Stimulated activated CD8-positive, alpha-beta memory T cell treated with anti-CD3 and anti-CD28 coated beads, Interleukin-7, amount 100 ng/mL, for 24 hours (primary cell): ENCODE measurements at places on chromosomes 2 and 18.

DNA sequence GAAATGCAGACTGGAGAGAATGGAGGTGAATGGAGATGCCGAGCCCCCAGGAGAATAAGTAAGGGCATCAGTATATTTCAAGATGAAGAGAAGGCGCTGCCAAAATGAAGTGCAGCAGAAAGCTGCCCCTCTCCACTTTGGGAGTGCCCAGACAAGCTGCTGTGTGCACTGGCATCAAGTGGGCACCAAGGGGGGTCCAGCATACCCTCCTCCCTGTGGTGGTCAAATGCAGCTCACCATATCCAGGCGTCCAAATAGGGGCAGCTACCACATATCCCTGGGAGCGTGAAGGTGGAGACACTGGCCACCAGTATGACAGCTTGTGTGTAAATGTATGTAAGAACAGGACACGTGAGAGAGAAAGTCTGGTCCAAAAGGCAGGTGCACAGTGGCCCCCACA lies 236.6 kb downstream of the KLHL29 start:
- DNase-seq = no peak

GRCh38 chr2:61233581-61233980 lies 71.6 kb downstream of the C2orf74 start:
- no peak for DNase-seq

DNA sequence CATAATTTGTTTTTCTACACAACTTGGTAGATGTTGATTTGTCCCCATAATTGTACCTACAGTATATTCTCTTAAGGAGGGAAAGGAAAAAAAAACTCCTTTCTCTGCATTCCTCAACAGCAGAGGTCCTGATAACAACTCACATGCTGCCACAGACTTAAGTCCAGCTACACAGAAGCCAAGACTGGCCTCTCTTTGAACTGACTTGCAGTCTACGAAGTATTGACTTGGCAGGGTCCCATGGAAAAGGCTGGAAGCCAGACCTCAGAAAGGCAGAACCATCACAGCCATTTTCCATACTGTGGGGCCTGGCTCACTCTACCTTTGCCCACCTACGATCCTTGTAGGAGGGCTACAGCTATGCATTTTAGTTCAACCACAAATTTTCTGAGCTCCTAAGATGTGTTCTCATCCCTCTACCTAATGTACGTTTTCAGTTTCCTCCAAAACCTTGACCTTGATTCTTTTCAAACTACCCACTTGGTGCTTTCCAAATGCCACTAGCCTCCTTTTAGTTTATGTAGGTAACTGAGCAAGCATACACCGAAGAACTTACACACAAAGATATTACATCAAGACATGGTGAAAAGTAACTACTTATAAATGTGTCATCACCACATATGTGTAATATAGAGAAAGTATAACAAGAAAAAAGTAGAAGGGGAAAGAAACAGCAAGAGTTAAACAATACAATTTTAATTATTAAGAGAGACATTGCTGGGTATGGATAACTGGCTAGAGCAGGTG lies 12.2 kb downstream of the LONRF2 start:
- no peak for DNase-seq

- DNase-seq = no peak
These were observed 10.6 kb downstream of the CFLAR start for GRCh38 chr2:201126308-201127151.

DNA sequence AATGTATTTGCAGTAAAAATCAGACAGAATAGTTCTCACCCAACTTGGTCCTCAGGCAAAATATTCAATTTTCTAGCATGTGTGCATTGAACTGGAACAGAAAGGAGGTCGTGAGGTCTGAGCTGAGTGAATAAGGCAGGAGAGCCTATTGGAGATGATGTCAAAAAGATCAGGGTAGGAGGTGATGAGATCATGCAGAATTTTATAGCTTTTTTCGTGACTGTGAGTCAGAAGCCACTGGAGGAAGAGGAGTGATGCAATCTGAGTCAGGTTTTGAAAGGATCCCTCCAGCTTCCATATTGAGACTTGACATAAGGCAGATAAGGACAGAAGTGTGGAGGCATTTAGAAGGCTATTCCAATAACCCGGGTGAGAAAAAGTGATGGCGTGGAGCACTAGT lies 299.5 kb upstream of the SOX11 start:
- no peak for DNase-seq

GRCh38 chr18:63249771-63250170 lies 69.8 kb downstream of the BCL2 start:
- DNase-seq = no peak

DNA sequence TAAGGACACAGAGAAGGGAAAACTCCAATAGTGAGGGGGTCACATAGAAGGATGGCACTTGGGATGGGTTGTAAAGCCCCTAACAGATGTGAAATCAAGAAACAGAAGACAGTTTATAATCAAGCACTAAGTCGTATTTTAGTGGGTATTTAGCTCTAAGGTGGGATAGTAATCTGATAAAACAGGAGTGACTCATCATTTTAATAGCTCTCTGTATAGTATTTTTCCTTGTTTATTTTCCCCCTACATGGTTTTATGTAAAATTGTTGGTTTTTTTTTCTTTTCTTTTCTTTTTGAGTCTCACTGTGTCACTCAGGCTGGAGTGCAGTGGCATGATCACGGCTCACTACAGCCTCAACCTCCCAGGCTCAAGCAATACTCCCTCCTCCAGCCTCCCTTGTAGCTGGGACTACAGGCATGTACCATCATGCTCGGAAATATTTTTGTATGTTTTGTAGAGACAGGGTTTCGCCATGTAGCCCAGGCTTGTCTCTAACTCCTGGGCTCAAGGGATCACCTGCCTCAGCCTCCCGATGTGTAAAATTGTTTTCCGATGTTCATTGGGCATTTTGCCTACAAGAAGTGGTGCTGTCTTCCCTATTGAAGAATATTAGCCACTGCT lies 142.6 kb upstream of the SERPINE2 start:
- DNase-seq = no peak

DNA sequence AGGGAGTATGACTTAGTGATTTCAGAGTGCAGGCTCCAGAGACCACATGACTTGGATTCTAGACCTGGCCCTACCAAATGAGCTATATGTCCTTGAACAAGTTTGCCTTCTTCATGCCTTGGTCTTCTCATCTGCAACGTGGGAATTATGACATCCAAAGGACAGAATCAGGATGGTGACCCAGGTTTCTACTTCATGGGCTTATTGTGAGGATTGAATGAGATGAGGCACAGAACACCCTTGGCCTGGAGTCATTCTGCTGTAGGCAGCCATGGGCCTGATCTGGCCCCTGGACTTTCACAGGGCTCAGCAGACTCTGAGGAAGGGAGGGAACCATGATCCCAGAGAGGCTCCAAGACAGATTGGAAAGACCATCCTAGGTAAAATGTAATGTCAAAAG lies 85.6 kb upstream of the HAAO start:
- DNase-seq = no peak

GRCh38 chr18:73979742-73980141 lies 167.9 kb downstream of the FBXO15 start:
- no peak for DNase-seq
